Endothelial cell of umbilical vein (primary cell): ENCODE measurements at places on chromosomes 12 and 14. TPM values are rescaled to one million over a fixed set of nuclear protein-coding genes. Genes with fewer than 3 reads are reported as not detected.
A peak's percentile ranks its signal among the peaks of the same experiment; 100 is the strongest.

PMCH gene
- 1.1 and 1.8 TPM in 2 replicates for total RNA-seq

SLC17A8 gene
- not detected in 2 replicates for total RNA-seq

DNA sequence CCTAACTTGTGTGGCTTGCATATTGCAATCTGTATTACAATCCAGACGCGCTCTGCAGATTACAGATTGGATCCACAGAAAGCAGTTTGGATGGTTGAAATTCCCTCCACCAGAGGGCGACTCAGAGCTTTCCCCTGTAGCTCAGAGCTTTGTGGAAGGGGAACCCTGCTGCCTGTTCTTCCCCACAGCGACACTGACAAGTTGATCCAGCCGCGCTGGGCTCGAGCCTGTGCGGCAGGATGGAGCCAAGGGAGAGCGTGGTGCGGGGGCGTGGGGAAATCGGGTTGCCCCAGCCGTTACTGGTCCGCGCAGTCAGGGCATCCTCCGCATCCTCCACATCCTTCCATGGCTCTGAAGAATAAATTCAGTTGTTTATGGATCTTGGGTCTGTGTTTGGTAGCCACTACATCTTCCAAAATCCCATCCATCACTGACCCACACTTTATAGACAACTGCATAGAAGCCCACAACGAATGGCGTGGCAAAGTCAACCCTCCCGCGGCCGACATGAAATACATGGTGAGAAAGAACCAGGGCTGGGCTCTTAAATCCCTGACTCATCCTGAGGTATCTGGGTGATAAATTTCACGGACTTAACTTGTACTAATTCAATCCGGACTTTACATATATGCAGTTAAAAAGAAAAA is at the start of gene GLIPR1L1:
Gene GLIPR1L1 (plus strand): TSS at position 287 of the 647 bp plus-strand sequence. CDS start 59 bp downstream, at position 346.
- DNase-seq: peak; percentile 88

LAG3 gene
- 3.8 and 4.1 TPM in 2 replicates for total RNA-seq

HRK gene
- not detected in 2 replicates for total RNA-seq

DNA sequence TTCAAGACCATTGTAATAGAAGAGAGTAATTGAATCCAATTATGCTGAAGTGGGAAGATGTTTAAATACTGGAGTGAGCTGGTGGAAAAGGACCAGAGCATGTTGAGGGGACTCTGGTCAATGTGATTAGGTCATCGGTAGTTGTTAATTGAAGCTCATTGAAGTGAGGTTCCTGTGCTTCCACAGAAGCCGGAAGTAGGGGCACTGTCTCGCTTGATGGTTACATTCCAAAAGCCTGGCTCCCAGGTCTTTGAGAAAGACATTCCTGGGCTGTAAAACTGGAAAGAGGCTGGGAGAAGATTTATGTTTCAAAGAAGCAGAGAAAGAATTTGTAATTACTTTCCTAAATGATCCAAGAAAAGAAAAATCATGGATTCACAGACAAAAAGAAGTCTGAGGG is 12.3 kb upstream of the CLECL1 start:
- no peak for DNase-seq

- no peak for DNase-seq
These were observed 86.8 kb upstream of the TMEM132C start for GRCh38 chr12:128180166-128180565.

GRCh38 chr12:86801439-86801838 is 545.2 kb upstream of the MGAT4C start:
- DNase-seq: no peak

- no peak for DNase-seq
These were observed 31.3 kb upstream of the BCAT1 start for GRCh38 chr12:24979976-24980730.

DNA sequence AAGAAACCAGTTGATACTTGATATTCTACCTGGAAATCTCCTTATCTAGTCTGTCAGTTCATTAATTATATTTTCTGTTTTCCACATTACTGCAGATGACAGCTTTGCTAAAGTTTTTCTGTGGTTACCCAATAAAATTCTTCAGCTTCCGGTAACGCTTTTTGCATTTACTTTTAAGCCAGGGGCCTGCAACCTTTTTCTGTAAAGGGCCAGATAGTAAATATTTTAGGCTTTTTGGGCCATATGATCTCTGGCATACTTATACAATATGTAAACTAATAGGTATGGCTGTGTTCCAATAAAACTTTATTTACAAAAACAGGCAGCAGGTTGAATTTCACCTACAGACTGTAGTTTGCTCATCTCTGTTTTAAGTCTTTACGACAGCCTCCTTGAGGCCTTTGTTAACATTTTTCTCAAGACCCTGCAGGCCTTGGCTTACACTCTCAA is 48.3 kb downstream of the SPATS2 start:
- no peak for DNase-seq

DNA sequence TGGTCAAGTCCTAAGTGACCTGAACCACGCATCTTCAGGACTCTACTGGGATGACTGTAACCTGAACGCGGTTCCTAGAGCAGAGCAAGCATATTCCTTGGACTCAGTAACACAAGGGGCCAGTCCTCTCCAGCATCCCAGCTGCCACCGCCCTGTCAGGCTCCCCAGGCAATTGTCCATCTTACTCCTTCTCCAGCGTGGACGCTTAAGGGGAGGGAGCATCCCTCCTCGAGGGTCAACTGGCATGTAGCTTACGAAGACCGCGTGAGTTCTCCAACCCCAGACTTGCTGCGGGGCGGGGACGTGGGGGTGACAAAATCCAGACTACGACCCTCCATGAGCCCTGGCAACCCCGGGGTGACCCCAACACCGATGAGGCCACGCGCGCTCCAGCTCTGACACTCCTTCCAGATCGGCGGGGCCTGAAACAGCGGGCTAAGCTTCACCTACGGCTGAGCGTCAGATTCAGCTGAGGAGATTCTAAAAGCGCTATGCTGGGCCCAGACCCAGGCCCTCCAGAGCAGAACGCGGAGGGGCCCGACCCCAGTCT is 846 bp upstream of the MTHFD1 start:
- peak; percentile 41 for DNase-seq

DNA sequence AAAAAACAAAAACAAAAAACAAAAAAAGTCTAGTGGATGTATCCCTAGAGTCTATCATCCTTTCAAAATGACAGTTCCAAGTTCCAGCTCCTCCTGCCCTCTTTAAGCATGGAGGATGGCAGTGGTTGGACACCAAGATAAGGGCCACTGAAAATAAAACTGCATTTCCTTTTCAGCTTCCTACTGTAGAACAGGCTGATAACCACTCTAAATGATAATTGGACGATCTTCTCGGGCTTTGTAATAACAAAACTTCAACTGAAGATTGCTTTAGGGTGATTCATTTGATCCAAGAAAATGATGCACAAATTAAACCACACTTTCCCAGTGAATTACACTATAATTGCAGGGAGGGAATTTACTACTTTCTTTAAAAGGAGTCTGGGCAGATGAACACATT is 42.2 kb upstream of the CRACR2A start:
- no peak for DNase-seq

DNA sequence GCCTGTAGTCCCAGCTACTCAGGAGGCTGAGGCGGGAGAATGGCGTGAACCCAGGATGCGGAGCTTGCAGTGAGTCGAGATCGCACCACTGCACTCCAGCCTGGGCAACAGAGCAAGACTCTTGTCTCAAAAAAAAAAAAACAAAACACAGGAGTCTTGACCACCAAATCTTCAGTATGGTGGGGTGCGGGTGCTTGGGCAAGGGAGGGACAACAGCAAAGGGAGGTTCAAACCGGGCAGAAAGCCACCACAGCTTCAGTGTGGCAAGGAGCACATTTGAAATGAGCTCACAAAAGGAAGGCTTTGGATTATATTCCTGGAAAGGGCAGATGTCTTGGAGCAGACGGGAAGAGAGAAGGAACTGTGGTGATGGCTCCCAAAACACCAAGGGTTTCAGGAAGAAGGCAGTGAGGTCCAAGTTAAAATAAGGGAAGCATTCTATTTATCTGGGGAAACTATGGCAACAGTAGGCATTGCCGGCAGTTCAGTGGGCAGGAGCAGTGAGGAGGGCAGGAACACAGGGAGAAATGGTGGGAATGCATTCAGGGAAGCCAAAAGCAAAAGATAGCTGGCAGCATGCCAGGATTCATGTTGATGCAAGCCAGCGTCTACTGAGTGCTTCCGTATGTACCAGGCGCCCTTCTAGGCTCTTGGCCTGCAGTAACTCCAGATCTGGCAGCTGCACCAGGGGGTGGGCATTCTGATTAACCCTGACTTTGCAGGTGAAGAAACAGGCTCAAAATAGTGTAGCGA is 51.0 kb upstream of the SRSF5 start:
- peak; percentile 85 for DNase-seq

- DNase-seq: peak; percentile 23
These were observed at the start of gene BHLHE41 for GRCh38 chr12:26124446-26125399. TSS of gene BHLHE41 (minus strand) at chr12:26125037. CDS start at chr12:26124779, 258 bp downstream.

- peak; percentile 41 for DNase-seq
These were observed 2.9 kb downstream of the PHLDA1 start for GRCh38 chr12:76028571-76029277.

GNB3 gene
- total RNA-seq: 9.4 and 14.6 TPM in 2 replicates

POTEM gene
- not detected in 2 replicates for total RNA-seq

- DNase-seq: no peak
These were observed 15.3 kb downstream of the SPIC start for GRCh38 chr12:101490286-101490920.

DNA sequence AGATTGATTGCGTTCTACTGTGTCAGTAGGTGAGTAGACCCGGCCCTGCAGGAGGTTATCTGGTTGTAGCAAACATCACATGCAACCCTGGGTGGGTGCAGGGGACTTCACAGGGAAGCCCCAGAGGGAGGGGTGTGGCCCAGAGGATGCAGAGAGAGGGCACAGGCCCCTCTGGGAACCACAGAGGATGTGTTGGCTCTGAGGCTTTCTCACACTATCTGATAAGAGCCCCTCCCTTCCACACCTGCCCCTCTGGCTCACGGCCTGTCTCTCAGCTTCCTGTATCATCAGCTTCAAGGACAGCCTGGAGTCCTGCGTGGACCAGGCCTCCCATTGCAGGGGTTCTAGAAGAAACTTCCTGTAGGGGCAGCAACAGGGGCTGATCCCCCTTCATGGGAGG is 101.9 kb downstream of the RIN3 start:
- no peak for DNase-seq

- DNase-seq: no peak
These were observed 246.4 kb downstream of the EGLN3 start for GRCh38 chr14:33704481-33704880.

GPRC5D gene
- not detected in 2 replicates for total RNA-seq

- no peak for DNase-seq
These were observed 378.8 kb downstream of the ALG10 start for GRCh38 chr12:34400986-34401658.

- peak; percentile 27 for DNase-seq
These were observed 505 bp downstream of the KCNC2 start for GRCh38 chr12:75208856-75209811.

GRCh38 chr12:13702381-13702780 is 279.0 kb downstream of the GRIN2B start:
- no peak for DNase-seq

- DNase-seq: no peak
These were observed 2.3 kb downstream of the INF2 start for GRCh38 chr14:104691546-104692260.

TMEM132D gene
- not detected in 2 replicates for total RNA-seq

CACNB3 gene
- 61.8 and 64.2 TPM in 2 replicates for total RNA-seq

- peak; percentile 63 for DNase-seq
These were observed 1.1 kb downstream of the DIP2B start for GRCh38 chr12:50505675-50506530.

CLEC2A gene
- not detected in 2 replicates for total RNA-seq

DNA sequence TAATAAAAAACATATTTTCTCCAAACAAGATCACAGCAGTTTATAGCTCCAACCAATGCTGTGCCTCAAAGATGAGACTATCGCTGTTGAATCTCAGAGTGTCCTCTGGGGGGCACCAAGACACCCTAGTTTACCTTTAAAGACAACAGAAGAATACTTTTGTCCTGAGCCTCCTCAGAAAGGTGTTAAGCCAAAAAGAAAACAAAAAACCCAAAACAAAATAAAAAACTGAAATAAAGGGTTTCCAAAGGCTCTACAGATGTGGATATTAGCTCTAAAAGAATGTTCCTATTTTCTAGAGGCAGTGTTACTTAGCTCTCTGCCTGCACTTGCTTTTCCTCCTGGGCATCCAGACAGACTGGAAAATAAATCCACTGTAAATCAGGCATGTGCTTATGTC is 86.9 kb upstream of the TTC7B start:
- peak; percentile 72 for DNase-seq

- DNase-seq: peak; percentile 21
These were observed 782 bp upstream of the LGR5 start for GRCh38 chr12:71438670-71439361.

SLC22A17 gene
- total RNA-seq: 1.8 and 4.6 TPM in 2 replicates

DNA sequence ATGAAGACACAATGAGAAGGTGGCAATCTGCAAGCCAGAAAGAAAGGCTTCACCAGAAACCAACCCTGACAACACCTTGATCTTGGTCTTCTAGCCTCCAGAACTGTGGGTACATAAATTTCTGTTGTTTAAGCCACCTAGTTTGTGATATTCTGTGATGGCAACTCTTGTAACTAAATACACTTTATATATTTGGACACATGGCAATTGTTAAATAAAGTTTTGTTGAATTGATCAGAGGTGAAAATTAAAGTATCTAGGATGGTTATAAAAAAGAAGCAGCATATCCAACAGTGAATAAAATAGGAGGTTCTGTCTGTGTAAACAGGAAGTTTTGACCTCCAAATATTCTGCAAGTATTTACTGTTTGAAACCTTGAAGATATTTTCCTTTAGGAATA is 516.3 kb downstream of the SOX5 start:
- no peak for DNase-seq

MBIP gene
- total RNA-seq: 14.5 and 19.0 TPM in 2 replicates

- no peak for DNase-seq
These were observed 149.3 kb upstream of the BMP4 start for GRCh38 chr14:54105898-54106297.

DNA sequence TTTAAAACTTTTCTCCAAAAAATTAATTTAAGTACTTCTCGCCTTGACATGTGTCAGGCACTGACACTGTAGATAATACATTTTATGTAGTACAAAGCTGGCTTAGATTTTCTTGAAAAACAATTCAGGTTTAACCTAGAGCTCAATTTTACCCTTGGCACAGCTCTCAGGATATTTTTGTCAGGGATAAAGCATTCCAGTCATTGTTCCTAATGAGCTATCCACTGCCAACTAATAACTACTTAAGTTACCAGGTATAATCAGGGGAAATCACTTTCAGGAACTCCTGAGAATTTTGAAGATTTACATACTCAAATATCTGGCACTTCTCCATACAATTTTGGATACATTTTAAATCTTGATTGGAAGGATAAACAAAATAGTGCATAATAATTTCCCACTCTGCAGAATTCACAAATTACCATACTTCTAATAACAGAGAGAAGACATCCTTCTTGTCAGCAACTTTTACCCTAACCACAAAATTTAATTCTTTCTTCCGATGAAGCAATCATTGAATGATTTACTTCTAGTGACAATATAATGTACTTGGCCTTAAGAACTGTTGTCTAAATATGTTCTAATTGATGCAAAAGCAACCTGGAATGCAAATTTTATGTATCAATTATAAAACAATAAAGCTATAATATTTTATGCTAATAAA is 4.8 kb downstream of the RASSF9 start:
- DNase-seq: peak; percentile 56
